GM20000 (cell line): ENCODE measurements at places on chromosomes 5 and 9.

DNA sequence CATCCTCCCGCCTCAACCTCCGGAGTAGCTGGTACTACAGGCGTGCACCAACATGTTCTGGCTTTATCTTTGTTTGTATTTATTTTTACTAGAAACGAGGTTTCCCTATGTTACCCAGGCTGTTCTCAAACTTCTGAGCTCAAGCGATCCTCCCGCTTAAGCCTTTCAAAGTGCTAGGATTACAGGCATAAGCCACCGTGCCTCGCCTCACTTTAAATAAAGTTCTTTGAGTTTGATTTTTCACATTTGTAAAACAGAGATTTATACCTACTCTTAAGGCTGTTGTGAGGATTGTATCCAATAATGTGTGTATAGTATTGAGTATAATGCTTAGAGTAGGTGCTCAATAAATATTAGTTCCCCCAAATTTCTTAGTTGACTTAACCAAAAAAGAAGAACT is 75.7 kb downstream of the MEF2C start:
- no peak for DNase-seq

GRCh38 chr5:78472469-78473106 is 112.2 kb downstream of the SCAMP1 start:
- no peak for DNase-seq

DNA sequence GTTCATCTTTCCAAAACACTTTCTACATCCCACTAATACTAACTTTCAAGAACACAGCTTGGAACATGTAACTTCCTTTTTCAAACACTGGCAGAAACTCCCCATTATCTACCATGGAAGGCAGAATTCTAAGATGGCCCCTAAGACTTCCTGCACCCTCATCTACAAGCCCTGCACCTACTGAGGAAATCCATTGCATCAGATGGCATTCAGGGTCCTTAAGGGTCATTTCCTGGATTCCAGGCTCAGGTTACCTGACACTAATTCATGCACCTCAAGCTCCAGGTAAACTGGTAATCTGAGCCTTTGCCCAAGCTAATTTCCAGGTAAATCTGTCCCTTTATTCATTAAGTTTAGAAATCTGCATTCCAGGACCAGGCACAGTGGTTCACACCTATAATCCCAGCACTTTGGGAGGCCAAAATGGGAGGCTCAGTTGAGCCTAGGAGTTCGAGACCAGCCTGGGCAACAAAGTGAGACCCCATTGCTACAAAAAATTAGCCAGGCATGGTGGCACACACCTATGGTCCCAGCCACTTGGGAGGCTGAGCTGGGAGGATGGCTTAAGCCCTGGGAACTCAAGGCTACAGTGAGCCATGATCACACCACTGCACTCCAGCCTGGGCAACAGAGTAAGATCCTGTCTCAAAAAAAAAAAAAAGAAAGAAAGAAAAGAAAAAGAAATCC is 91.6 kb downstream of the NFIB start:
- no peak for DNase-seq

GRCh38 chr9:71268871-71269635 is 147.6 kb upstream of the TRPM3 start:
- DNase-seq = no peak

DNA sequence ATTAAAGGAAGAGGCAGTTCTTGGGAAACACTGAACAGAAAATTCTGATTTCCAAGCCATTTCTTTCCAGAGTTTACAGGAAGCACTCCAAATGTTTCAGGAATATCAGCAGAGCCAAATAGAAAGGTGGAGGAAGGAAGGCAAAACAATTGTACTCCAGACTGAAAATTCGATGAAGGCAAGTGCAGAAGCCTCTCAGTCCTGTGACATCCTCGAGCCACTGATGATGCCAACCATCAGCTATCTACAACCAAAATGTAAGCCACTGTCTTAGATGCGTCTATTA is 2.2 kb downstream of the LMAN2 start:
- no peak for DNase-seq

GRCh38 chr9:132596200-132596599 is 13.8 kb downstream of the BARHL1 start:
- no peak for DNase-seq

DNA sequence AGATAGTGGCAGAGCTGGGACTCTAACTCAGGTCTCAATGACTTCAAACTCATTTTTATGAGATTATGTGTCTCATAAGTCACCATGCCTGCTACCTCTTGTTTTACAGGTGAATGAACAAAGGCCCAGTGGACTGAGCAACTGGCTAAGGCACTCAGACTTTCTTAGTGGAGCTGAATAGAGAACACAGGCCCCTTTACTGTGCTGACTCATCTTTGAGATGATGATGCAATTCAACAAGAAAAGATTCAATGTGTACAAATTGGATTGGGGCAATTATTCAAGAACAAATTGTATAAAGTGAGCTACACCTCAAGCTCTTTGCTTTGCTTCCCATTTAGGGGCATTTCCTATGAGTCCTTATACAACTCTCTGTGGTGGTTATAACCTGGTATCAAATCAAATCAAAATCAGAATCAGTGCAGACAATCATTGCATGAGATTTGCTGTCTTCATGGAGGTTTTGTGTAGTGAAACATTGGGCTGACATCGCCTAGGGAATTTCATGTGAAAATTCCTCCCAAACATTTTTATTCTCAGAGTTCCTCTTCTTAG is 84.3 kb upstream of the PPP2R2B start:
- no peak for DNase-seq

DNA sequence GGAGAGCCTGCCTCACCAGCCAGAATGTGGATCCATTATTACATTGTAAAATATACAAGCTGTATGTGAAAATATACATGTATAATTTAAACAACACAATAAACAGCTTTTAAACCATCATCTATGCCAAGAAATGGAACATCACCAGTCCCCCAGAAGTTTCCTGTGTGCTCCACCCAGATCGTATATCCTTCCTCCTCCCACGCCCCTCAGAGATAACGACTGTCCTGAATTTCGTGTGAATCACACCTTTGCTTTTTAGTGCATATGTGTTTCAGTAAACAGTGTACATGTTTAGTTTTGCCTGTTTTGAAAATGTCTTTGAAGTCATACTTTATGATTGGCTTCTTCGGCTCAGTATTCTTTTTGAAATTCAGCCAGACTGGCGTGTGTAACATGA is 134.6 kb upstream of the MYO10 start:
- no peak for DNase-seq
